ENCODE measurements at places on chromosomes 2 and 18.

- no peak overlapping the region for H3K4me3 ChIP-seq
- no peaks in the 10 kb centered on the region for H3K36me3 ChIP-seq
- DNase-seq: no peak
- H3K27ac ChIP-seq: no peak overlapping the region
These were observed 352.8 kb downstream of the RNF144A start for GRCh38 chr2:7270011-7270431.

DNA sequence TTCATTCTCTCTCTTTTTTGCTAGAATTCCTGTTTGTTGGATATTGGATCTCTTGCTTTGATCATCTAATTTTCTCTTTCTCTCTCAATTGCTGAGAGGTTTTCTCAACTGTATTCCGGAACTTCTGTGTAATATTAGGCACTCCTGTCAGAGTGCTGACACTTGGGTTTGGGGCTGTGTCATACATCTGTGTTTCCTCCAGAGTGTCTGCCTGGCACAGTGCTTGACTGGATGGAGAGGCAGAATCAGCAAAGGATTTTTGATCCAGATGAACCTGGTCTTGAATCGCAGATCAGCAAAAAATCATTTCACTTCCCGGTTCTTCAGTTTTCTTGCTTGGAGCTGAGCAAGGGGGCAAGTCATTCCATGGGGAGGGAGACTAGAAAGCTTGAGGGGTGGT, 87.7 kb upstream of the CXCR4 start:
- H3K27ac ChIP-seq: no peak overlapping the region
- no peaks in the 10 kb centered on the region for H3K36me3 ChIP-seq
- H3K27me3 ChIP-seq: no peaks in the 10 kb centered on the region
- no peaks in the 10 kb centered on the region for H3K4me1 ChIP-seq
- DNase-seq: no peak
- no peak overlapping the region for H3K4me3 ChIP-seq

DNA sequence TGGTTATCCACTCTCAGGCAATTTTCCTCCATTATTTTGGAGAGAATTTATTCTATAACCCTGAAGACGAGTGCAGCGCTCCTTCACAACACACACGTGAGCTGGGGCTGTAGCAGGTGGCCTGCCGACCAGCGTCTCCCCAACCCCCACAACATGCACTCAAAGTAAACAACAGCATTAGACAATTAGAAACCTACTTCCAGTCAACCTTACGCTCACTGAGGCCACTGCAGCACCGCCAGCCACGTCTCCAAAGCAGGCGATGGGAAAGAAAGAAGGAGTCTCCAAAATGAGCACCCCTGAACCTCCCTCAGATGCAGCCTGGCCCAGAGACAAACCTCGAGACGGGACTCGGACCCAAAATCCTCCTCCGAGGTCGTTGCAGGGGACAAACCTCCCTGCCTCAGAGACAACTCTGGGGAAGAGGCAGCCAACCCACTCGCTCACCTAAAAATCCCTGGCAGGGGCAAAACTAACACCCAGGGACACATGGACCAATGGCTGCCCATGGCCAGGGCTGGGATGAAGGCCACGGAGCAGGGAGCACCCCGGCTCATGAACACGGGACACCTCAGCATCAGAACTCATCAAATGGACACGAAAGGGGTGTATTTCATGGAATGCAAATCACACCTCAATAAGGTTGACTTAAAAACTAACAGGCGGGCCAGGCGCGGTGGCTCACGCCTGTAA, 2.6 kb downstream of the SLC66A2 start:
- H3K36me3 ChIP-seq: no peaks in the 10 kb centered on the region
- no peak overlapping the region for H3K4me3 ChIP-seq
- H3K27me3 ChIP-seq: peaks cover 19% of the 10 kb centered on the region
- 0 out of 2 replicates have a peak, but pooled peaks cover 6% of the 10 kb centered on the region for H3K4me1 ChIP-seq

DNA sequence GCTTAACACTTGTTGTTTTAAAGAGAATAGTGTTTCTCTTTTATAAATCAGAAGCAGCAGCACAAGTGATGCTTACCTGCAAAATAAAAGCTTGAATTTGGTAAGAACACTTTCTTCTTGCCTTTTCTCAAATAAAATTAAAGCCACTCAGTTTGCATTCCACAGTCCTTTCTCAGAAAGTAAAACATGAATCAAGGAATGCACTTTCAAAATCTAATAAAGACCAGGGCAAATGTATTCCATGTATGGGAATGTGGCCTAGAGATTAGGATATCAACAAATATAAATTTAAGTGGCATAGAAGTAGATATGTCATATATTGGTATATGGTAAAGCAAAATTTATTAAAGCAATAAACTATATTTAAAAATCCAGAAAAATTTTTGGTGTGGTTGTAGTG, 352.8 kb downstream of the THSD7B start:
- no peaks in the 10 kb centered on the region for H3K36me3 ChIP-seq
- no peaks in the 10 kb centered on the region for H3K4me1 ChIP-seq
- H3K27me3 ChIP-seq: no peaks in the 10 kb centered on the region
- no peak for DNase-seq

DNA sequence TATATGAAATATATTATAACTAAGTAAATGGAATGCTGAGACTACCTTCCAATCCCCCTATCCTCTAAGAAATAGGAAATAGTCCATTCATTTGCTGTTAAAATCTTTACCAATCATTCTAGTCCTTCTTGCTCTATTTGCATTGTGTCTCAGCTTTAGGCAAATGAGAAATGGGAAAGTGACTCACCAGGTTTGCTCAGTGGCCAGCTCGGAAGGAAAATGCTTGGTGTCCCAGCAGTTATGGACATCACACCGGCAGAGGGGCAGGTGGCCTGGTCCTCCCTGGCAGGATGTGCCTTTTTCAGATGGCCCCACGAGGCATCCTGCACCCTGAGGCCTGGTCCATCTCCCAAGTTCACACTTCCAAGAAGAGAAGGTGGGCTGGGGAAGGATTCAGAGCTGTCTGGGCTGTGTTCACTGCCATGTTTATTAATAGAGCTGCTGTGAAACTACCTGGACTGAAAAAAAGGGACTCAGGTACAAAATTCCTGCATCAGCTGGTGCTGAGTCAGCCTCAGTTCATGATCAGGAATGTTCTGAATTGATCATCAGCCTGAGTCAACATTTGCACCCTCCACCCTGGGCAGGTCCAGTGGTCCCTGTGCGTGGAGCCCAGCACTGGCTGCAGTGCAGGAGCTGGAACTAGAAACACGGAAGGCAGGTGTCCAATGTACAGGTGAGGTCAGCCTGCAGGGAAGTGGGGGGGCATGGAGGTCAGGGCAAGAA, 60.1 kb upstream of the ARL4C start:
- no peaks in the 10 kb centered on the region for H3K4me1 ChIP-seq
- H3K27me3 ChIP-seq: no peaks in the 10 kb centered on the region
- H3K4me3 ChIP-seq: no peak overlapping the region
- no peak for DNase-seq
- no peaks in the 10 kb centered on the region for H3K36me3 ChIP-seq
- H3K27ac ChIP-seq: no peak overlapping the region

- H3K27ac ChIP-seq: no peak overlapping the region
- H3K27me3 ChIP-seq: no peaks in the 10 kb centered on the region
- H3K4me3 ChIP-seq: no peak overlapping the region
- DNase-seq: no peak
- no peaks in the 10 kb centered on the region for H3K4me1 ChIP-seq
- no peaks in the 10 kb centered on the region for H3K36me3 ChIP-seq
These were observed 154.7 kb downstream of the RBM43 start for GRCh38 chr2:151106805-151107506.

All from iPS DF 6.9 (cell line).